ENCODE measurements at places on chromosomes 2 and 18.

GRCh38 chr2:233331536-233331935 is 22.8 kb upstream of the DGKD start:
- DNase-seq = peak; percentile 64

- DNase-seq = no peak
Measured at GRCh38 chr18:34467058-34467457, 242.3 kb upstream of the NOL4 start.

DNA sequence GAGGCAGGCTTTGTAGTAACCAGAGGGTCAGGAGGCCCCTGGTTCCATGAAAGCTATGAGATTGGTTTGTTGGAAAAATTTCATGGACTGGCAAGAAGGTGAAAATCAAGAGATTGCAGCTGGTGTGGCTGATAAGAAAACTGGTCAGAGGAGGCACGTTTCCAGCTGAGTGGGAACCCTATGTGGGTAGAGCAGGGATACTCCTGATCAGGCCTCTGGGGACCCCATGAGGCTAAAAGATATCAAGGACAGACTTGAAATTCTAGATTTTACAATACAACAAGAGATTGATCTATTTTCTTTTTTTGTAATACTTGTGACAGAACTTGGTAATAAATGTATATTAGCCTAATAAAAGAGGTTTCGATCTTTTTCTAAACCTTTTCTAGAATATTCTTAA is 1615.1 kb downstream of the DPP10 start:
- DNase-seq = no peak

DNA sequence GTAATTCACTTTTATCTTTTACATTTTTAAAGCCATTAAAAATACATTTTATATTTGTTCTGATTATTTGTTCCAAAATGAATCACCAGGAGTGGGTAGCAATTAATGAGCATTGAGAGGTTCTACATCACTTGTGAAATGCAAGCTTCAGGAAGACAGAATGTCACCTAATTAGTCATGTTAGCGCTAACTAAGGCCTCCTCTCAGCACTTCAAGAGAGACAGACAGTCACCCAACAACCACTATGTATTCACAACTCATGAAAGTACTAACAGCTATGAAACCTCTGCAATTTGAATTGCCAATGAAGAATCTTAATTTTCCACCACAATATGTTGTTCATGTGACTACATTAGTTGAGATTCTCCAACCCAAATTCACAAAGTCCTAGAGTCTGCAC is 611.0 kb downstream of the KCNJ3 start:
- DNase-seq = no peak

- DNase-seq = no peak
Measured at GRCh38 chr2:26422947-26423629, 21.4 kb downstream of the DRC1 start.

DNA sequence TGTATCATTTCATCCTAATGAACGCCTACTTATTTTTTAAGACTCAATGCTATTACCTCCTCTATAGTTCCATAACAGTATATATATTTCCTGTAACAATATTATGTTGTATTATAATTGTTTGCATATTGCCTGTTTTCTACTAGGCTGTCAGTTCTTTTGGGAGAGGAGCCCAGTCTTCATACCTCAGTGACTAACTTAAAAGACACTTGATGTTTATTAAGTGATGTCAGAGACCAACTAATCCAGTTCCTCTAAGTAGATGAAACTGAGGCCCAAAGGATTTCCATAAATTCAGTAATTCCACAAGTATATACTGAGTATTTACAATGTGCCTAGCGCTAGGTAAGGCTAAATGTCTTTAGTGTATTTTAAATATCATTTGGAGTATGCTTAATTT is 48.9 kb upstream of the AAK1 start:
- DNase-seq = no peak

DNA sequence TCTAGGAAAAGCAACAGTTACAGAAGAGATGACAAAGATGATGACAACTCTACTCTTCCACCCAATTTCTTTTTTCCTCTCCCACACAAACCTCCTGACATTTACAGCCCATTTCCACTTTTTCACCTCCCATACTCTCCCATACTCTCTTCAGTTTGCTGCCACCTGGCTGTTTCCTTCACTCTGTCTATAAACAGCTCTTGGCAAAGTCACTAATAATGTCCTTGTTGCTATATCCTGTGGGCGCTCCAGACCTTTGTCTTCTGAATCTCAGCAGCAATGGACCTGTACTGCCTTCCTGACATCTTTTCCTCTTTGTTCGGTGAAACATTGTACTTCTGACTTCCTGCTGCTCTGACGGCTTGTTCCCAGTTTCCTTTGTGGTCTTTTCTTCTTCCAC is 60.7 kb upstream of the CAVIN2 start:
- no peak for DNase-seq

GRCh38 chr2:29309090-29310029 is 194.1 kb downstream of the CLIP4 start:
- peak; percentile 18 for DNase-seq

- DNase-seq = no peak
Measured at GRCh38 chr2:116719836-116720235, 1094.7 kb upstream of the DDX18 start.

- no peak for DNase-seq
Measured at GRCh38 chr2:30649278-30649677, 158.0 kb downstream of the CAPN13 start.

DNA sequence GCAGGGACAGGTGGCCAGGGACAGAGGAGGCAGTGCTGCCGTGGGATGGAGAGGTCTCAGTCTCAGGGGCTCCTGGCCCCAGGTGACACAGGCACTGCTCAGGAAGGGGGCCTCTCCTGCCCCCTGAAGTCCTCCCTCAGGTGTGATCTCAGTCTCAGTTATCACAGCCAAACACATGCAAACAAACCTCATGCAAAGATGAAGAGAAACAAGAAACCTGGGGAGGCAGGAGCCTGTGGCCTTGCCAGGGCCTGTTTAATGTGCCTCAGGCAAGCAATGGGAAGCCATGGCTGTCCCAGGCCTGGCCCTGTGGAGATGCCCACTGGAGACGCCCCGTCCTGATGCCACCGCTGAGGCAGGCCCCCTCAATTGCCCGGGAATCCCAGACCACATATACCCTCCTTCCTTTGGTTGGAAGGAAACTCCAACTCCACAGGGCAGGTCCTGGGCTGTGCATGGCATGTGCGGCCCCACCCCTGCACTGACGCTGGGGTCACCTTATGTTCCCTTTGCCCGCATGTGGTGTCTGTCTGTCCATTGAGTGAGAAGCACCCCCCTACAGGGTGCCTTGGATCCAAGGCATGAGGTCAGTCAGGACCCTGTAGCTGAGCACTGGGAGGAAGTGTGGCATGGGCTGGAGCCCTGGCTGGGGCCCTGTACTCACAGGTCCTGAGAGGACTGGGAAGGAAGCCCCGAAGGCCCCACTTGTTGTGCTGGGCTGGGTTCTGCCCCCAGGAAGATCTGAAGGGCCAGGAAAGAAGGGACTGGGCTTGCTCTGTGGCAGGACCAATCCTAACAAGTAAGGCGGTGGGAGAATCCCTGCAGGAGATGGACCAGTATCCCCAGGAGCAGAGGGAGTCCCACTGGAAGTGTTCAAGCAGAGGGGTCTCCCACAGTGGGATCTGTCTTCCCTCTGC is 68.8 kb upstream of the RAB6C start:
- DNase-seq = no peak

GRCh38 chr2:28855977-28856376 is 14.1 kb downstream of the TRMT61B start:
- no peak for DNase-seq

DNA sequence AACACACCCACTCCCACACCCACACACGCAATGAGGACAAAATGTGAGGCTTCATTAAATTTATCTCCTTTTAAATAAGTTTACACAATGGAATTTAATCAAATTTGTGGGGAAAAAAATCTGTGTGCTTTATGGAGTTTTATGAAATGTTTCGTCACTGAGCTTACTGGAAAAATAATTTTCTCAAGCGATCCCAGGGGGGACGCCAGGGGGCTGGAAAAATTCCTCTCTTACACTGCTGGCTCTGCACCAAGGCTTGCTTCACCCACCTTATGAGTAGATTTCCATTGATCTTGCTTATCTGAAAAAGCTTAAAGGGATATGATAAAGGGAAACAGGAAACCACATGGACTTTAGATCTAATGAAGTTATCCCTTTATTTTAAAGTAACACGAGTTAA is 95.5 kb downstream of the CABYR start:
- DNase-seq = no peak

GRCh38 chr2:103293742-103294077 is 531.9 kb downstream of the TMEM182 start:
- no peak for DNase-seq

GRCh38 chr2:217952409-217952808 is 50.4 kb downstream of the TNS1 start:
- no peak for DNase-seq

DNA sequence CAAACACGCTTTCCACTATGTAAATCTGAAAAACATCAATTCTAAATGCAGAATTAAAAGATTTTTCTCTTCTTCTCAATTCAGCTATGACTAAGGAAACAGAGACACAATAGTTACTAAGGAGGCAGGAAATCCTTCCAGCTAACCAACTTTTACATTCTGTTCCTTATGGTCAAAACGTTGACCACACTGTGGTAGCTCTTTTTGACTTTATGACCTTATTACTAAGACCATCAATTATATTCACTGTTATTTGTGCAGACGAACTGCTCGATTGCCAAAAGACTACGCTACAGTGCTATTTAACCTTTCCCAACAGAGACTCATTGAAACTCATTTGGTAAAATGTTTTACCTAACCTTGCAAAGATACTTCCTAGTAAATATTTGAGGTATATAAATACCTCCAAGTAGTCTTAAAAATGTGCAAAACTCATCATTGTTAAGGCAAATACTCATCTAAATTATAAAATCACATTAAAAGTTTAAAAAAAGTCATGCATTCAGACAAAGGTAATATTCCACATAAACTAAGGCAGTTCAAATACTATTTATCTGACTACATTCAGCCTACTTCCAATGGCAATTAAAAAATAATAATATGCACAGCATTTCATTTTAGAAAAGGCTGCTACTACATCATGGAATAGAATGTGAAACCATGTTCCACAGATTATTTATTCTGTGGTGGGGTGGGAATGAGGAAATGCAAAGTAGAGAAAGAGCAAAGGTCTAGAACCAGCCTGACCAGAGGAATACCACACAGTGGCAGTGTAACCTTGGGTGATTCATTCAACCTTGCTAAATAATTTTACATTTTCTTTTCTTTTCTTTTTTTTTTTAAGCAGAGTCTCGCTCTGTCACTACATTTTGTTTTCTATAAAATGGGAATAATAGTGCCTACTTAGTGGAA is 139.9 kb downstream of the THADA start:
- DNase-seq = no peak

DNA sequence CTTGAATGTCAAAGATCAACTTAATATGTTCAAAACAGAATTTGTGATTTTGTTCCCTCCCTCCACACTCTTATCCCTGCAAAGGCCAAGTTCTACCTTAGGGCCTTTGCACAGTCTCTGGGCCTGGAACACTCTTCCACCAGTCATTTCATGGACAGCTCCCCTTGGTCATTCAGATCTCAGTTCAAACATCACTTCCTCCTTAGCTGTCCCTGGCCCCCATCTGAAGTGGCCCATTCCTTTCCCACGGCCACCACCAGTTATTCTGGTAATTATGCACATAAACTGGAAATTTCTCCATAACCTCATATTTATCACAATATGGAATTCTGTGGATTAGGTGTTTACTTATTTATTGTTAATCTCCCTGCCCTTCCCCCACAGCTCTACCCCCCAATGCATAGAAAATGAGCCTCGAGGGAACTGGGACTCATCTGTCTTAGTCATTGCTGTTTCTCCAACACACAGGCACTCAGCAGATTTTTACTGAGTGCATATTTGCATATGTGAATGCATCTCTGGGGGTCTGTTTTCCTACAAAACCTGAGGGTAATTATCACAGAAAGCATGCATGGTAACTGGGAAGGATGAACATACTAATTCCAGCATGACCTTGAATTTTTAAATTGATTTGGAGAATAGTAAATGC is 35.5 kb upstream of the SPTBN1 start:
- DNase-seq = no peak

GRCh38 chr2:189086250-189086649 is 93.3 kb downstream of the COL5A2 start:
- no peak for DNase-seq

DNA sequence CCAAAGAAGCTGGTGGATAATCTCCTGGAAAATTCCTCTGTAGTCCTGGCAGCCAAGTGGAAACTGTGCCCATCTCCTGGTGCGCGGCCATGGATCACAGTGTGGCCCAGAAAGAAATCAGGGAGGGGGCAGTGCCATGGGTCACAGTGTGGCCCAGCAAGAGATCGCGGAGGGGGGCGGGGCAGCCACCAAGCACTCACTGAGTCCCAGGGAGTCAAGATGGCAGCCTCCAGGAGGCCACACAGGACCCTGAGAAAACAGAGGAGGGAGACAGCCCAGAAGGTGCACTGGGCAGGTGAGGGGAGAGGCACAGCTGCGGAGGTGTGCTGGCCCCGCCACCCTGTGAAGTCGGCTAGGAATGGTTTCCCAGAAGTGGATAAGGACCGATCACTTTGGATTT is 8.1 kb upstream of the ATP6V1B1 start:
- DNase-seq = no peak

DNA sequence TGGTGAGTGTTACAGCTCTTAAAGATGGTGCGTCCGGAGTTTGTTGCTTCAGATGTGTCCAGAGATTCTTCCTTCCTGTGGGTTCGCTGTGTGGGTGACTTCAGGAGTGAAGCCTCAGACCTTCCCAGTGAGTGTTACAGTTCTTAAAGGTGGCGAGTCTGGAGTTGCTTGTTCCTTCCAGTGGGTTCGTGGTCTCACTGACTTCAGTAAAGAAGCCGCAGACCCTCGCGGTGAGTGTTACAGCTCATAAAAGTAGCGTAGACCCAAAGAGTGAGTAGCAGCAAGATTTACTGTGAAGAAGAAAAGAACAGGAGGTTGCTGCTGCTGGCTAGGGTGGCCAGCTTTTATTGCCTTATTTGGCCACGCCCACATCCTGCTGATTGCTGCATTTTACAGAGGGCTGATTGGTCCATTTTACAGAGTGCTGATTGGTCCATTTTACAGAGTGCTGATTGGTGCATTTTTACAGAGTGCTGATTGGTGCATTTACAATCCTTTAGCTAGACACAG is 34.0 kb upstream of the SPTBN1 start:
- peak; percentile 16 for DNase-seq

DNA sequence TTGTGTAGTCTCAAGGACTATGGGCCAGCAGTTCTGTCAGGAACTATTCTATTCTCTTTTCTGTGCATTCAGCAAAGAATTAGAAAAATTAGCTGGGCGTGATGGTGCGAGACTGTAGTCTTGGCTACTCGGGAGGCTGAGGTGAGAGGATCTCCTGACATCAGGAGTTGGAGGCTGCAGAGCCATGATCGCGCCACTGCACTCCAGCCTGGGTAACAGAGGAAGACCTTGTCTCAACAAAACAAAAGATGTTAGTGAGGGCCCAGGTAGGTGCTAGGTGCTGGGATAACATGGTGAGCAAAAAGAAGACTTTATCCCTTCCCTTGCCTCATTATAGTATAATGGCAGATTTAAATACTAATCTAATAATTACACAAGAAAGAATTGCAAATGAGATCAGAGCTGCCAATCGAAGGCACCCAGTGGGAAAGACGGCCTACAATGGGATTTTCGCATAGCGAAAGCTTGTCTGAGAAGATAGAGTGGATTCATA is 447 bp upstream of the MRPL19 start:
- no peak for DNase-seq

Measured in activated T-cell treated with anti-CD3 and anti-CD28 coated beads for 24 hours (primary cell).